Upper lobe of left lung (tissue), 6 donors: ENCODE measurements at places on chromosomes 12 and 14.

- no peak for DNase-seq
Measured at GRCh38 chr12:124768452-124769162, 95.1 kb downstream of the SCARB1 start.

DNA sequence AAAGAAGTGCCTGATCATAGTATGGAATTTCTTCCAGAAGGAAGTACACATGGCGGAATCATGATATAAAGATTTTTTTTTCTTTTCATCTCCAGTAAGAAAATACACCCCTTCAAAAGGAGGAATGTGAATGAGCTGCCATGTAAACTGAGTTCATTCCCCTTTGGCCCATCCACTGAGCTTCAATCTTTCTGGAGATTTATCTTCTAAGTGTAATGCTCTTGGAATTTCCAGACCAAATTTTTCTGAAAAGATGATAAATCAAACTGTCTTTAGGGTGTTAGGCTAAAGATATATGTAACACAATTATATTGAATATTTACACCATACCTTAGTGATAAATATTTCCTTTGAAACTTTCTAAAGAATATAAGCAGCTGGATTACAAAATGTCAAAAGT is 5.2 kb downstream of the DCN start:
- no peak for DNase-seq

DNA sequence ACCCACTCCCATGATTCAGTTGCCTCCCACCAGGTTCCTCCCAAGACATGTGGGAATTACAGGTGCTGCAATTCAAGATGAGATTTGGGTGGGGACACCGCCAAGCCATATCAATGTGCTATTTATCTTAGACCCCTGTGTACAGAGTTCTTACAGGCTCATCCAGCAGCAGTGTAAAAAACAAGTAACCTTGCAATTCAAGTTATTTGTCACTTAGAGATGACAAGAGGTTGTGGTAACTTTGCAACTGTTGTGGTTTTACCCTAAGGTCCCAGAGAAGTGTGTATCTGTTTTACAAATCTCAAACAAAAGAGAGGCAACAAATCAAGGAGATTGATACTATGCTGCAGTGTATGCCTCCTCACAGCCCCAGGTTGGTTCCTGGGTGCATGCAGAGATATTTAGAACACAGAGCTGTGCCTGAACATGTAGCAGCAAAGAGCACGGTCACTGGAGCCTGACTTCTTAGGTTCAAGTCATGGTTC is 11.5 kb upstream of the HELB start:
- no peak for DNase-seq

- peak; percentile 94 for DNase-seq
Measured at GRCh38 chr12:114684098-114684869, at the start of gene TBX3. Gene TBX3 (minus strand): TSS chr12:114684175. CDS start chr12:114683200, 975 bp downstream.

DNA sequence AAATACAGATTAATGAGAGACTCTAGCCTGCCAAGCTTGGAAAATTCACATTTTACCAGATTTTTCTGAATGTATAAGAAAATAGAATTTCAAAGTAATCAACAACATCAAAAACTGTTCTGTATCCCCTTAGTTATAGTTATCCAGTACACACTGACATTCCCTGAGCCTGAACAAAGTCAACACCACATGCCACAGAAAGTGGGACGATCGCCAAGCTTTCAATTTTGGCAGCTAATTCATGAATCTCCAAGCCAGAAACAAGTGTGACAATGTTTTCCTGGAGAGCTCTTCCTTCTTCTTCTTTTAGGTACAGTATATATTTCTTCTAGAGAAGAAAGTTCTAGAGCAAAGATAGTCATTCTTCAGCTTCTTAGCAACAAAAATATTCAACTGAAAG is 290.2 kb downstream of the PRKD1 start:
- no peak for DNase-seq

- DNase-seq, result peak; percentile 93
Measured at GRCh38 chr14:101972126-101972866, 7.9 kb downstream of the DYNC1H1 start.

DNA sequence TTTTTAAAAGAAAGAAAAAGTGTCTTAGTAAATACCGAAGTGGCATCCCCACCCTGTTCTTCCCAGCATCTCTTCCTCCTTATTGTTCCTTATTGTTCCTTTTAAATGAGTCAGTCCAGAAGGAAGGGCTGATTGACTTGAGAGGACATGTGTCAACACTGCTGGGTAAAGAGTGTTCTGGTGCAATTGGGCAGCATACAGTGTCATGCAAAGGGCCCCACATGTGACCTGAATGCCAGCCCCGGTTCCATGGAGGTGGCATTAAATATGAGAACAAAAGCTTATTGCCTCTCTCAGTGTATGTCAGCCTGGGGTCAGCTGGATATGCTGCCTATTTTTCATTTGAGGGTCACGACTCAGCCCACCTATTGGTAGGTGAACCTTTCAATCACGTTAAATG is 58.9 kb upstream of the RIC8B start:
- DNase-seq, result peak; percentile 52

DNA sequence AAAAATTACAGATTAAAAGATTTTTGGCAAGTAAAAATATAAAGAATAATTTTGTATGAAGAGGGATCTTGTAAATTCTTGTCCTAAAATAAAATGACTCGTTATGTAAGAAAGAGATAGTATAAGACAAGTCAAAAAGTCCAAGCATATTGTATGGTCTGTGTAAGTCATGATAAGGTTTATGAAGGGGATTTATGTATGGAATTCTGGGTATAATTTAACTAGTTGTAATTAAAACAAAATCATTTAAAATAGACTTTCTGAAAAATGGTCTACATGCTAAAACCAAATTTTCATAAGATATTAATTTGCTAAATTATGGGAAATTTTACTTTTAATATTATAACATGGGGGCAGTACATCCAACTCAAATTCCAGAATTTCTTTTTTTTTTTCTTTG is 17.6 kb upstream of the PEX5 start:
- no peak for DNase-seq

GRCh38 chr12:6375269-6376078 is at the start of gene SCNN1A:
Gene SCNN1A (minus strand): TSS chr12:6375563. CDS start chr12:6374783, 780 bp downstream.
- DNase-seq, result peak; percentile 90

DNA sequence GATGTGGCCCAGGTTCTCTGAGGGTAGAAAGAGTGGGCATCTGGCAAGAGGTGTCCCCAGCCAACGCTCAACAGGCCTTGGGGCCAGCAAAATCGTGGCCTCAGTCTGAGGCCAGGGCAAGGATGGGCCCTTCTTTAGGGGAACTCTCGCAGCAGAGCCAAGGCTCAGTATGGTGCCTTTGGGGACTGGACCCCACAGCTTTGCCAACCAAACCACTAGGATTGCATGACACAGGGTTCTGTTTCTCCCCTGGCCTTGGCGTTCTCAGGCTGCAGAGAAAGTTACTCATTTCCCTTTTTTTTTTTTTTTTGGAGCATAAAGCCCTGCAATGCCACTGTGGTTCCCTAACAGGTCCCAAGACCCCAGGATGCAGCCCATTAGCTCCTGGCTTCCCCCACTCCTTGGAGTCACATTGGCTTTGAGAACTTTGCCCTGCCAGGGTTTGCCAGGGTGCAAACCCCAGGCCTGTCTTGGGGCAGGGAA is 100.6 kb downstream of the LGMN start:
- DNase-seq, result no peak

- no peak for DNase-seq
Measured at GRCh38 chr14:74952180-74952665, 3.2 kb downstream of the PGF start.

GRCh38 chr12:98699586-98699985 is 54.5 kb downstream of the APAF1 start:
- DNase-seq, result no peak

- DNase-seq, result no peak
Measured at GRCh38 chr12:30447061-30447750, 248.5 kb downstream of the IPO8 start.

- no peak for DNase-seq
Measured at GRCh38 chr14:28398506-28398905, 368.1 kb upstream of the FOXG1 start.

DNA sequence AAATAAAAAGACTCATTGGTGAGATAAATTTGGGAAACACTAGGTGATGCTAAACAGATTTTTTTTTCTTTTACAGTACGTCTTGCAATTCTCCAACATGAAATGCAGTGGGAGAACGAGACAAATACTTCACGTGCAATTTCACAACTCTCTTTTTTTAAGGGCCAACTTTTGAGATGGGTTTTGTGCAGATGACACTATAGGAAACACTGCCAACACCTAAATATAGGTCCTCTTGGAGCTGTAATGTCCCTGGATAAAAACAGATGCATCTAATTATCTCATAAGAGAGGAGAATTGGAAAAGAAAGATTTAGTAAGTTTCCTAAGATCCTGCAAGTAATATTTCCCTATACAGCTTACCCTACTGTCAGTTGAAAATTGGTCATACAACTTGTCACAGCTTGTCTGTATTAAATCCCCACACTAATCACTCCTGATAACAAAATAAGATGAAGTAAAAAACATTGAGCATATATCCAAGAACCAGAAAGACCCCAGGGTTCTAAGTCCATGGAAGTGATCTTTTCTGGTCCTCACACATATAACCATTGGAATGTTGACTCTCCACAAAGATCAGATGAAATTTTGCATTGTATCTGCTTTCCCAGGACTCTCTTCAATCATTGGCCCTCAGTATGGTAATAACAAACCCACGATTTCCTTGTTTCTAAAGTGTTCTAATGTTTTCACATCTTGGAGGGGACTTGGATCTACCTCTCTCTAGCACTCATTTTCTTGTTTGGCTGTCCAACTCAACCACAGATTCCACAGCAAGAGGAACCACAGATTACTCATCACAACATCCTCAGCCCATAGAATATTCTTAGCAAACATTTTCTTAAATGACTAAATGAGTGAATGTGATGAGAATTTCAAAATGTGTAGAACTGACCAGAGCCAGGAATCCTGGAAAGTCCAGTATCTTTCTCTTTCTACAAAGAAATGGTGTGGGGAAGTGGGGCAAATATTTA is 769.4 kb upstream of the USP15 start:
- no peak for DNase-seq

GRCh38 chr12:51383269-51383905 is 7.8 kb downstream of the GALNT6 start:
- no peak for DNase-seq

DNA sequence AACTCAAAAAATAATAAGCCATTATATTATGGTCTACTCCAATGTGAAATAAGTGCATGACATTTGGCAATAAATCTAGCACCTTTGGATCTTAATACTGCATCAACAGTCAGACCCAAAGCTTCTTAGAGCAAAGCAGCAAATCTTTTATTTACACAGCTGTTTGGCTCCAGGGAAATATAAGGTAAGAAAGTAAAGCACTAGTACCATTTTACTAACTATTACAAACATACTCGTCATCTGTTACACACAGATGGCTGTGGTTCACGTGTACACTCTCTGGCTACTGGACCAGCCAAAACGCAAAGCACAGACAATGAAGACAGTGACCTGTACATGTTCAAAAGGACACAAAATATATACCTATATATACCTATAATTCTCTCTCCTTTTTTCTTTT is 2.8 kb downstream of the FGD6 start:
- DNase-seq, result no peak

GRCh38 chr12:3295646-3296408 is 195.2 kb upstream of the PRMT8 start:
- DNase-seq, result no peak

GRCh38 chr14:96247031-96247430 is 9.0 kb upstream of the BDKRB1 start:
- DNase-seq, result no peak

GRCh38 chr14:90943367-90943766 is 117.1 kb downstream of the RPS6KA5 start:
- no peak for DNase-seq

GRCh38 chr14:100146531-100147091 is 12.8 kb downstream of the DEGS2 start:
- DNase-seq, result no peak

DNA sequence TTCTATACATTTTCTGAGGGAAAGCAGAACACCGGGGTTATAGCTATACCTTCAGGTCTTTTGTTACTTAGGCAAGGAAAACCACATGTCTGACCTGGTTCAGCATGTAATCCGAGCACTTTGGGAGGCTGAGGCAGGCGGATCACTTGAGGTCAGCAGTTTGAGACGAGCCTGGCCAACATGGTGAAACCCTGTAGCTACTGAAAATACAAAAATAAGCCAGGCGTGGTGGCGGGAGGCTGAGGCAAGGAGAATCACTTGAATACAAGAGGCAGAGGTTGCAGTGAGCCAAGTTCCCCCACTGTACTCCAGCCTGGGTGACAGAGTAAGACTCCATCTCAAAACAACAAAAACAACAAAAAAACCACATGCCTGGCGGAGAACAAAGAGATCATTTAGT is 177.6 kb downstream of the ACSS3 start:
- DNase-seq, result no peak

- no peak for DNase-seq
Measured at GRCh38 chr12:52440821-52441319, 6.7 kb upstream of the KRT75 start.

DNA sequence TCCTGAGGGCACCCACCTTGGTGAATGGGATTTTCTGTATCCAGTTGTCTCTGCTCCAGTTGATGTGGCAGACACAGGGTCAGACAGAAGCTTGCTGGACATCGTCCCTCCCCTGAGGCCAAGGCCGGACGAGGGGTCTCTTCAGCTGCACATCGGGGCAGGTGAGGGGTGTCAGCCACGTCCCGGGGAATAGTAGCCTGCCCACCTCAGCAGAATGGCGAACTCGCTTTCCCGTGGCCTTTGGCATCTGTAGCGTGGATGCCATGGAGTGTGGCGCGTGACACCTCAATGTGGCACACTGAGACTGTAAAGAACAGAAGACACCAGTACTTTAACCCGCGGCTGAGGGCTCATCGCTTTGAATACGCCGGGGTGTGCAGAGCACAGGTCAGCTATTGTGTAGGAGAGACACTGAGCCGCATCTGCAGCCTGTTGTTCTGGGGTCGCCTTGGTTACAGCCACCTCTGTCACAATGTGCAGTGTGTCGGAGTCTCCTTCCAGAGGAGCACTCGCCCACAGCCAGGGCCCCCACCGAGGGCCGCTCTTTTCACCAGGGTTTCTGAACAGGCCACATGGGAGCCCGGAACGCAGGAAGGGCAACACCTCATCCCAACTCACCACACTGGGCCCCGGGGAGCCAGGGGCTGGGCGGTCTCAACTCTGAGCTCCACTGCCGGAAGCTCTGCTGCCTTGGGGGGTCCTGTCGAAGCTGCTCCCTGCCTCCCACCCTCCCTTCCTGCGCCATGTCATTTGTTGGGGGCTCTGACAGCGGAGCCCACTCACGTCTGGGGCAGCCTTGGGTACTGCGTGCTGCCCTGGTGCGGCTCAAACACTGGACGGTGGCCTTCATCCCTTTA is 77.0 kb downstream of the ADGRD1 start:
- DNase-seq, result no peak

DNA sequence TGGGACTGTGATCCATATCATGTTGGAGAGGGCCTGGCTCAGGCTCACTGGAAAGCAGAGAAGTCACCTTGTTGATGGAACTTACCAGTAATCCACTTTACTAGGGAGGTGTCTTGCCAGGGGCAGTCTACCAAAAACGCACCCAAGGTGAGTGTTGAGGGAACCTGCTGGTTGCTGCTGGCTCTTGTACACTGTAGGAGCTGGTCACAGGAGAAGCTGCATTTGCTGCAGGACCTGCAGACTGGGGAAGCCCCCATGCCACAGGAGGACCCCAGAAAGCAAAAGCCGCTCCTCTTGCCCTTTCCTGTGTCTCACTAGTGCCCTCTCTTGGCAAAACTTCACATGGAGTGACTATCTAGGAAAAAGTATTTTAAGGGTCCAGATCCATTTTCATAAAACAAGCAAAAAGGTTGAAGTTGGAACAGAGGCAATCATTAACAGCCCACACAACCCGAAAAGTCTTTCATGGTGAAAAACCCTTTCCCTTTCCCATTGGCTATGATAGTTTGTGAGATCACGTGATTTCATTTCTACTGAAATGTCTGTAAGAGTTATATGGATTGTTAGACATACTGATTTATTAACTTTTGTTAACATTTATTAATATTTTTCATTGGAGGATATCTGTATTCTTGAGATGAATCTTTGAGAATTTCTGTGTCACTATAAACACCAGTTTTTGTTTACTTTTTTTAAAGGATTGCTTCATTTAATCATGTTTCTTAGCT is 59.2 kb downstream of the RASSF8 start:
- DNase-seq, result peak; percentile 23
